MCF 10A (cell line): ENCODE measurements at places on chromosomes 13 and 19. TPM values are rescaled to one million over a fixed set of nuclear protein-coding genes. Genes with fewer than 3 reads are reported as not detected.
A peak's percentile ranks its signal among the peaks of the same experiment; 100 is the strongest.

- H3K27me3 ChIP-seq = no peaks in the 10 kb centered on the region
- H3K4me3 ChIP-seq = no peak overlapping the region
- DNase-seq = peak; percentile 15
- H3K27ac ChIP-seq = peak overlapping the region; percentile 82
These were observed 3.3 kb upstream of the C3 start for GRCh38 chr19:6723738-6724137.

GRCh38 chr13:20475927-20476691 lies 49.5 kb downstream of the CRYL1 start:
- no peaks in the 10 kb centered on the region for H3K27me3 ChIP-seq
- H3K4me1 ChIP-seq = no peaks in the 10 kb centered on the region
- H3K36me3 ChIP-seq = peaks cover 11% of the 10 kb centered on the region
- no peak overlapping the region for H3K27ac ChIP-seq
- H3K4me3 ChIP-seq = no peak overlapping the region
- DNase-seq = no peak

- H3K27ac ChIP-seq = no peak overlapping the region
- H3K4me3 ChIP-seq = no peak overlapping the region
- H3K4me1 ChIP-seq = no peaks in the 10 kb centered on the region
- H3K36me3 ChIP-seq = peaks cover 24% of the 10 kb centered on the region
- H3K27me3 ChIP-seq = no peaks in the 10 kb centered on the region
- DNase-seq = peak; percentile 82
These were observed 62.6 kb downstream of the KDM4B start for GRCh38 chr19:5031231-5032100.

GRCh38 chr19:16920816-16921529 lies 32.2 kb downstream of the F2RL3 start:
- peak overlapping the region; percentile 41 for H3K4me3 ChIP-seq
- H3K36me3 ChIP-seq = peaks cover 6% of the 10 kb centered on the region
- DNase-seq = peak; percentile 99
- peak overlapping the region; percentile 69 for H3K27ac ChIP-seq
- peaks cover 9% of the 10 kb centered on the region for H3K4me1 ChIP-seq

GRCh38 chr13:96431044-96431581 lies 341.2 kb downstream of the HS6ST3 start:
- H3K4me3 ChIP-seq = no peak overlapping the region
- no peaks in the 10 kb centered on the region for H3K36me3 ChIP-seq
- no peaks in the 10 kb centered on the region for H3K27me3 ChIP-seq
- H3K27ac ChIP-seq = no peak overlapping the region

- peak within 1 kb of the TSS; percentile 86 for H3K4me3 ChIP-seq
- no peak within 1 kb of the TSS for H3K27ac ChIP-seq
- DNase-seq = peak; percentile 51
These were observed at the start of gene MISP3 for GRCh38 chr19:14072535-14073260. Gene MISP3 (plus strand): TSS chr19:14072786. CDS start chr19:14073310, 524 bp downstream.

ZNF471 gene
- total RNA-seq = not detected in 2 replicates

ALG11 gene
- total RNA-seq = 33.3 and 39.3 TPM in 2 replicates
